ENCODE measurements at places on chromosomes 2 and 18. TPM values are rescaled to one million over a fixed set of nuclear protein-coding genes. Genes with fewer than 3 reads are reported as not detected.
A peak's percentile ranks its signal among the peaks of the same experiment; 100 is the strongest.

Gene TUBA4B
- total RNA-seq: 0.14 TPM

Gene TMEM178A
- 17.4 TPM for total RNA-seq

Gene APCDD1
- total RNA-seq: 1.0 TPM

Gene NRP2
- 22.0 TPM for total RNA-seq

GRCh38 chr2:67891642-67892041, 171.2 kb downstream of the C1D start:
- DNase-seq: no peak

DNA sequence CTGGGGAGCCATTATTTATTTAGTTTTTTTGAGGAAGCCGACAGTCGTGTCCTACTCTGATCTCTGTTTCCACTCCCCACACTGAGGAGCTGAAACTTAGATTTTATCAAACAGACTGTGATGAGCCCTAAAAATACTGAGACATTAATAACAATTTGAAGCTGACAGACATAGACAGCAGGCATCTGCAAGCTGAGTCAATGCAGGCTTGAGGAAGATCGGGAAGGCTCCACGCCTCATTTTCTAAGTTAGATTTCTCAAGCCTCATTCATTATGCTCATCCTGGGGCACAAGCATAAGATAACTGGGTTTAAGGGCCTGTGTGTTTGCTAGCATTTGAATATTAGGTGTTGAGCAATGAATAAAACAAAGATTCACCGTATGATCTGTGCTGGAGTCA, 26.3 kb downstream of the EFR3B start:
- DNase-seq: no peak

GRCh38 chr2:85393836-85394235, 16.3 kb downstream of the CAPG start:
- no peak for DNase-seq

- DNase-seq: peak; percentile 66
Measured at GRCh38 chr2:74554820-74555531, 456 bp downstream of the DOK1 start.

DNA sequence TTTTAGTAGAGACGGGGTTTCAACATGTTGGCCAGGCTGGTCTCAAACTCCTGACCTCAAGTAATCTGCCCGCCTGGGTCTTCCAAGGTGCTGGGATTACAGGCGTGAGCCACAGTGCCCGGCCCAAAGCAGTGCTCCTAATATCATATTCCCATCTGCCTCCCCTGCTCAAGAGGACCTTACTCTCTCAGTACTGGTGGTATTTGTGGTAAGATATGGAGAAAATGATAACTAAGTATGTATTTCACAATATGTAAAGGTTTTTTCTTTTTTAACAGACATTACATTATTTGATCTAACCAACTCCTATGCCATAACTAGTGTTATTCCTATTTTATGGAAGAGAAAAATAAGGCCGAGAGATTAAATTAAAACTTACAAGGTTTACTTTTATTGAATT, 201.0 kb downstream of the CAMKMT start:
- no peak for DNase-seq

DNA sequence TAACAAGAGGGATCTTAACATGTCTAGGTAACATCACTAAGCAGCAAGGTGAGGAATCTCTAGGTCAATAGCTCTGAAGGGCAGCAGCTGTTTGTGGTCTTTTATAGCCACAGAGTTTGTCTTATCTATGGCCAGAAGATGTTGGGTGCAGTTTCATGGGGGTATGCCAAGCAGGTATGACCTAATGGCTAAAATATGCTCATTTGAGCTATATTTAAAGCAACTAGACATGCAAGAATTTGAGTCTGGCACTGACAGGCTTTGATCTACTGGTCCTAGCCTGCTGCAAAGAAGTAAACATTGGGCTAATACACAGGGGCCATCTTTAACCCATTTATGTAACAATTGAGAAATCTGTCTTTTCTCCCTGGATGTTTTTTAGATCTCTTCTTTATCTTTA, 13.9 kb upstream of the UGP2 start:
- DNase-seq: no peak

DNA sequence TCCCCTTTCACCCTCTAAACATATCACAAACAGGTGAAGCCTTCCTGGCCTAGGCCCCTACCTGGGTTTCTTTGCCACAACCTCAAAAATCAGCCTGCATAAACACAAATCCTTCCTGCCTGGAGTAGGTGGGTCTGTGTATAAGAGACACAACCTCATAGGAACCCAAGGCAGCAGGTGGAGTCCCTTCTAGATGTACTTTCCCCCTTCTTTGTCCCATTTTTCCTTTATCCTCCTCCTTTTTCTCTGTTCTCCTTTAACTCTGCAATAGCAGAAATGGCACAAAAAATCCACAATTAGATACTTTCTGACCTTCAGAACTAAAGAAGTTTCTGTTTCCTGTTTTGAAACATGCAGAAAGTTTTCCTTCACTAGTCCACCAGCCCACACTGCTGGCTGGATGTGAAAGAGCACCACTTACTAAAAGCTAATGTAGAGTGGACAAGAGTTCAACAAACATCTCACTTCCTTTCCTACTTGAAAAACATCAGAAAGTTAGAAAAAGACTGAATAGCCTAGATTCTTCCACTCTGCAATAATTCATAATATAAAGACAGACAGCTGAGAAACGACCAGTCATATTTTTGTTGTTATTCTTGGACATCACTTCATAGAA, 11.2 kb downstream of the SLC40A1 start:
- DNase-seq: no peak

DNA sequence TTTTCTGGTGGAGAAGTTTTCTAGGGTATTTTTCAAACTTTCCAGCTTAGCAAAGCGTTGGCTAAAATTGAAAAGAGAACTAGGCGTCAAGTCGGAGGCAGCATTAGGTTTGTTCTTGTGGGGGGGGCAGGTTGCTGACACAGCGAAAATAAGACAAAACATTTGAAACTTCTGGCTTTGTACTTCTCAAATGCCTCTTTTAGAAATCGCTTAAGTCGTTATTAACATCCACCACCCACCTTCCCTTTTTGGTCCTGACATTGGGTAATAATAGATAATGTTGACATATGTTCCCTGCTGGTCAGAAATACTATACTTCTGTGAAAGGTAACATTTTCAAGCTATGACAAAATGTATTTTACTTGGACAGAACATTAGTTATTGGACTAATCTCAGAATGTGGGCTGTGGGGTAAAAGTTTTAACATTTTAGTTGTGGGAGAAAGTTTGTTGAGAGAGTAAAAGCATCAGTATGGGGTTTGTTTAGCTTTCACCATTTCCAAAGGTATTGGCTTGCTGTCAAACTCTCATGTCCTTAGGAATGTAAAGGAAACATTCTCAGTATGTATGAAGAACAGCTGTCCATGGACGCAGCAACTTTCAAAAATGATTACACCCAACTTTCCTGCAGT, 88.1 kb upstream of the ZEB2 start:
- DNase-seq: no peak

Data from GM23338 (cell line).